ENCODE measurements at places on chromosomes 1 and 21.
A peak's percentile ranks its signal among the peaks of the same experiment; 100 is the strongest.

GRCh38 chr1:217021956-217022355, 298.7 kb upstream of the ESRRG start:
- DNase-seq: no peak

- DNase-seq: no peak
These were observed 48.3 kb upstream of the TDRD10 start for GRCh38 chr1:154453574-154454352.

GRCh38 chr1:190436615-190437014, 41.0 kb downstream of the BRINP3 start:
- DNase-seq: no peak

GRCh38 chr1:169892927-169893644, 610 bp downstream of the SCYL3 start:
- DNase-seq: no peak

DNA sequence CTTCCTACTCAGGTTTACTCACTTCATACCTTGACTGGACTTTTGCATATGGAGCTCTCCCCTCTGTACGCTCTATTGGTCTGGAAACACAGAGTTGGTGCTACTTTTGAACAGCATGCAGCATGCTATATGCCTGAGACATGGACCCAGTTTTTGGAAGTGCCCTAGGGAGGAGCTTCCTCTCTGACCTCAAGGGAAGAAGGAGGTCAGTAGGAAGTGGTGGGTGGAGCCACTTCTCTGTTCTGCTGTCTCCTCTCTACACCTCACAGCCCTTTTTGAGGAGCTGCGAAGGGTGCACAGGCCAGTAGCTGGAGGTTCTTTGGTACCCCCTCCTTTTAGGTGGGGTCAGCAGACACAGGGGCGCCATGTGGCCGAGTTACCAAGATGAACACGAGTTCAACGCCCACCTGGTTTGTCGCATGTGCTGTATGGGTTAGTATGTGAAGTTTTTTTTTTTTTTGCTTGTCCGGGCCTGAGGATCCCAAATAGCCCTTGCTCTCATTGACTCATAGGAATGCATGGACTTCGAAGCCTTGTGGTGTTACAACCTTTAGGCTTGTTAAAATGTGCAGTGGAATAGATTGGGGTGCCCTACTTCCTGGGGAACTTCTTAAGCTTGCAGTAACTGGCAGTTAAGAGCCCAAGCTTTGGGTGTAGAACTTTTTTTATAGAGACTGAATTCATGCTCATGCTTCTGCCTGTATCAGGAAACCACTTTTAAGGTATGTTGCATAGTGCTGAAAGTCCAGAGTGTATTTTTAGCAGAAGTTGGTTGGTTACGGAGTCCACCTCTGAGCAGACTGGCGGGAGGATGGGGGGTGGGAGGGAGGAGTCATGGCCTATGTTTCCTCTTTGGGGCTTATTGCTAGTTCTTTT, 10.7 kb downstream of the MACF1 start:
- peak; percentile 45 for DNase-seq

- DNase-seq: no peak
These were observed 2.1 kb downstream of the C1orf167 start for GRCh38 chr1:11764115-11764514.

DNA sequence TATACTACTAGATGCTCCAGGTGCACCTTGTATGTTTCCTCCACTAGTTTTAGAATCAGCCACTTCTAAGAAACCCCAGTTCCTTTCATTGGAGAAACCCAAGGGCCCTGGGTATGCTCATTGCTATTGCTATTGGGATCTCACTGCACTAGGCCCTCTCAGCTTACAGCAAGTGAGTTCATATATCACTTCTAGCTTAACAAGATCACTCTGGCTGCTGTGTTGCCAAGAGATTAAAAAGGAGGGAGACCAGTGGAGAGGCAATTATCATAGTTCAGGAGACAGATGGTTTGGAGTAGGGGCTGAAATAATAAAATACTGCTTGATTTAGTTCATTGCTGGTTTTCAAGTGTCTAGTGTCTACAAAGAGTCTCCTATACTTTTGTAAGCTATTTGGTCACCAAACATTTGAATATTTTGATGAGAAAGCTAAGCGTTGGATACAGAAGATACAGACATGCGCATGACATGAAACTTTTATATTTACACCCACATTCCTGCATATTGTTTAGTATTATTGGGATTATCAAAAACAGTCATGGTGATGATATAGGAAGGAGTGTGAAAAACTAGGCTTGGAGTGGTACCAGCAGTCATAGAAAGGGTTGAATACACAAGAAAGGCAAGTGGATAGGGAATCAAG, 671.9 kb downstream of the ADGRL2 start:
- no peak for DNase-seq

DNA sequence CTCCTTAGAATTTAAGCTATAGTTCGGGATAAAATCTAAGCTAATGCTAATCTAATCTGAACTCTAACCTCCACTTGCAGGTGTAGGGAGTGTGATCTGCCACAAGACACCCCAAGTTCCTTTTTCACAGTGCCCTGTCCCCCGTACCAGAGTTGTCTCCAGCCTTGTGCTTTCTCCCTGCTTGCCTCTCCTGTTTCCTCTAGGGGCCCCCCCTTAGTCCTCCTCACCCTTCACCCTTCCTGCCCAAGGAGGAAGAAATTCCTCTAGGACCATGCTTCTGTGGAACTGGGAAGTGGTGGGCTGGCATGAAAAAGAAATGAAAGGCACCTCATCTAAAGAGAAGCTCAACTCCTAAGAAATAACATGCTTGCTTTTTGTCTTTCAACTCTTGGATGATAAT, 50.2 kb upstream of the BCL9 start:
- DNase-seq: no peak

GRCh38 chr1:42424201-42424600, 31.6 kb downstream of the ZMYND12 start:
- DNase-seq: no peak

GRCh38 chr1:213179784-213180183, 128.7 kb downstream of the RPS6KC1 start:
- no peak for DNase-seq

DNA sequence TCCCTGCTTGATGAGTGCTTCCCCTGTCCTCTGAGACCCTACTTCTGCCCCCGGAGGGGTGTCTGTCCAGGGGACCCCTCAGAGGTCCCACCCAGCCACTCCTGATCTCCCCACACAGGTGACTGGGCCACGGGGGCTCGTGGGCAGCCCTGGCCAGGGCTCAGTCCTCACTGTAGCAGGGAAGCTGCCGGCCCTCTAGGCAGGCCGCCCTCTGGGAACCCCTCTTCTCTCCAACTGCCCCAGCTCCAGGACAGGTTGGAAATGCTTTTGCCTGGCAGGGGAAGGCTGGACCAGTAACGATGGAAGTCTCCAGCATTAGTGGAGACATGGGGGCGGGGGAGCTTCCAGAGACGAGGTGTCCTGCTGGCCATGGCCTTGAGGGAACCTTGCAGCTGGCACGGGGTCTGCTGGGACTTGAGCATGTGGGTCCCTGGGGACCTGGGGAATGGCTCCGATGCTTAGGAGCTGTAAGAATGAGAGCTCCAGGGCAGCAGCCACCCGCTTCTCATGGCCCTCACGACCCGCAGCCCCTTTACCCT, 3.1 kb upstream of the FNDC10 start:
- DNase-seq: no peak

GRCh38 chr1:93824834-93825233, 54.2 kb downstream of the DNTTIP2 start:
- no peak for DNase-seq

DNA sequence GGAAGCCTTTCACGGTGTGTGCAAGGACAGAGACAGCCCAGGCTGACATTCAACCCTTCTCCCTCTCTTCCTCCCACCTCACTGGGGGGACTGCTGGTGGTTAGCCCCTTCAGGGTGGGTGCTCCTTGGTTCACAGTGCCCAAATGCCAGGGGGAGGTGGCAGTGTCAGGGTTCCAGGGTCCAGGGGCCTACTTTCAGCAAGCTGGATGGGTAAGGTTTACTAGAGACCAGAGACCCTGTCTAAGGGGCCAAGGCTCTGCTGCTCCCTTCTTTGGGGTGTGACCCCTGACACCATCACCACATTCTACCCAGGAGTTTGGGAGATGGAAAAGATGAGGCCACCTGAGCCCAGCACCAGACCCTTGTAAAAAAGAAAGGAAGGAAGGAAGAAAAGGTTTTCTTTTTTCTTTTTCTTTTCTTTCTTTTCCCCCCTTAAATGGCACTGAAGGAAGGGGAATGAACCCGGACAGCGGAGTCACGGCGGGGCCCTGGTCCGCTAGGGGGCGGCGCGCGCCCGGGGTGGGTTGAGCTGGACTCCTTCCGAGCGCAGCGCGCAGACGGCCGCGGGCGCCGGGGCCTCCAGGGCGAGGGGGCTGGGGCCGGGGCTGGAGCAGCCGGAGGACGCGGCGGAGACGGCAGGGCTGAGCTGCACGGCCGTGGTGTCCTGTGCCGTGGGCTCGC, 18.8 kb downstream of the KNCN start:
- DNase-seq: peak; percentile 62

- no peak for DNase-seq
These were observed 3.5 kb downstream of the IGSF9 start for GRCh38 chr1:159941591-159942560.

GRCh38 chr1:73104749-73105148, 822.4 kb upstream of the NEGR1 start:
- no peak for DNase-seq

GRCh38 chr1:87972811-87973210, 644.1 kb downstream of the LMO4 start:
- DNase-seq: no peak
